HTR-8/SVneo (cell line): ENCODE measurements at places on chromosomes 4 and X.

DNA sequence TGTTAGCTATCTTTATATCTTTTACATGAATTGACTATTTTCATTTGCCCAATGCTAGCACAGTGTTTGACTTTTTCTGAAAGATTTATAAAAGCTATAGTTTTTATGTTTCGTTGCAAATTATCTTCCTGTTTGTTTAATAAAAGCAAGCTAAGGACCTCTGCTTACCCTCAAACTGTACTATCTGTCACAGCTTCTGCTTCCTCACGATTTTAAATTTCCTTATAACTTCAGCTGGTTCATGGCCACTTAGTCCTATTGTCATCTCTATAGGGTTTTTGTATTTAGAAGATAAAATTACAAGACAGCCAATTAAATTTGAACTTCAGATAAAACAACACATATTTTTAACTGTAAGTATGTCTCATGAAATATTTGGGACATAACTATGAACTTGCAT lies 494.0 kb downstream of the PDGFC start:
- no peak for DNase-seq

- DNase-seq = no peak
Observed at GRCh38 chrX:45806410-45807121, 605.9 kb upstream of the DIPK2B start.

DNA sequence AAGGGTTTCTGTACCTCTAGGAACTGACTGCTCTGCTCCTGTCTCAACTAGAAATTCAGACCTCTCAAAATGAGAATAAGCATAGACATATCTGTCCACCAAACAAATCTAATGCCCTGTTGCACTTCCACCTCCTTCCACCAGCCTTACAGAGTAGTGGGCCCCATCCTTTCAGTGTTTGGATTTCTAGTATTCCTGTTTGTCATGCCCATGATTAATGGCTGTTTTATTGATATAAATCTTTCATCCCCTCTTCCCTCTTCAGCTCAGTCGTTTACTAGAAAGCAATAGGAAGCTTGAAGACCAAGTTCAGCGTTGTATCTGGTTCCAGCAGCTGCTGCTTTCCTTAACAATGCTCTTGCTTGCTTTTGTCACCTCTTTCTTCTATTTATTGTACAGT lies 46.2 kb downstream of the MOSPD2 start:
- no peak for DNase-seq

- DNase-seq = no peak
Observed at GRCh38 chr4:2689825-2690700, 66.1 kb downstream of the TNIP2 start.

DNA sequence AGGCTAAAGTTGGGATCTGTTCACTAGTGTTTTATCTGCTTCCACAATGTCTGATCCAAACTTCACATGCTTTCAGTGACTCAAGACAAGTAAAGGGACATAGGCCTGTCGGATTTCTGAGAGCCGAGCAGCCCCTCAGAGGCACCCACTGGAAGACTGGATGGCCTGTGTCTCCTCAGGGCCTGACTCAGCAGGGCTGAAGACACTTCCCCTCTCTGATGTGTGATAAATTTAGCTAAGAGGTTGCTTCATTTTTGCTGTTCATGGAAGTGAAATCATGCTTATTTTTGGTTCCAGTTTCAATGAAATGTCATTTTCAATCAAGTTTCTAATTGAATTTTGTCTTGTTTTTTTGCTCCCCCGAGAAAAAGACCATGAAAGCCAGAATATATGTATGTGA lies 93.7 kb downstream of the MXRA5 start:
- DNase-seq = no peak

GRCh38 chr4:116401293-116401692 lies 684.1 kb downstream of the TRAM1L1 start:
- no peak for DNase-seq

DNA sequence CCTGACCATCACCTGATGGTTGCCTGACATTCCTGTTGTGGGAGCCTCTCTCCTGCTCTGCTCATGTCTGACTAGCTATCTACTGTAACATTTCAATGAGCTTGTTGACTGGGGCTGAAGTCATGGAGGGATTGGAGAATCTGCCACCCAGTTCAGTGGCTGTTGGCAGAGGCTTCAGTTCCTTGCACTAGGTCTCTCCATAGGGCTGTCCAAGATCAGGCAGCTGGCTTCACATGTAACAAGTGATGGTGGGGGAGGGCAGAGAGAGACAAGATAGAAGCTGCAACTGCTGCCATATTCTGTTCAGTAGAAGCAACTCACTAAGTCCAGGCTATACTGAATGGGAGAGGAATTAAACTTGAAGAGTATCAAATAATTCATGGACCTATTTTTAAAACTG lies 14.1 kb upstream of the CCNI start:
- DNase-seq = no peak

- no peak for DNase-seq
Observed at GRCh38 chrX:118117741-118118140, 1.1 kb upstream of the KLHL13 start.

GRCh38 chr4:113476800-113477199 lies 284.7 kb downstream of the CAMK2D start:
- no peak for DNase-seq

DNA sequence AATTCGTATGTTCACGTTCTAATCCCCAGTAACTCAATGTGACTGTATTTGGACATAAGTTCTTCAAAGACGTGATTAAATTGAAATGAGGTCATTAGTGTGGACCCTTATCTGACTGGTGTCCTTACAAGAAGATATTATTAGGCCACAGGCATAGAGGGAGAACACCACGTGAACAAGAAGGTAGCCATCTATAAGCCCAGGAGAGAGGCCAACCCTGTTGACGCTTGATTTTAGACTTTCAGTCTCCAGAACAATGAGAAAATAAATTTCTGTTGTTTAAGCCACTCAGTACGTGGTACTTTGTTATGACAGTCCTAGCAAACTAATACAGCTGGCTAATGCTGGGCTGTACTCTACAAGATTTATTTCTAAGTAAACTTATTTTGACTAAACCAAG lies 1.5 kb upstream of the EIF1AX start:
- no peak for DNase-seq
